ENCODE measurements at places on chromosomes 6 and 20.

DNA sequence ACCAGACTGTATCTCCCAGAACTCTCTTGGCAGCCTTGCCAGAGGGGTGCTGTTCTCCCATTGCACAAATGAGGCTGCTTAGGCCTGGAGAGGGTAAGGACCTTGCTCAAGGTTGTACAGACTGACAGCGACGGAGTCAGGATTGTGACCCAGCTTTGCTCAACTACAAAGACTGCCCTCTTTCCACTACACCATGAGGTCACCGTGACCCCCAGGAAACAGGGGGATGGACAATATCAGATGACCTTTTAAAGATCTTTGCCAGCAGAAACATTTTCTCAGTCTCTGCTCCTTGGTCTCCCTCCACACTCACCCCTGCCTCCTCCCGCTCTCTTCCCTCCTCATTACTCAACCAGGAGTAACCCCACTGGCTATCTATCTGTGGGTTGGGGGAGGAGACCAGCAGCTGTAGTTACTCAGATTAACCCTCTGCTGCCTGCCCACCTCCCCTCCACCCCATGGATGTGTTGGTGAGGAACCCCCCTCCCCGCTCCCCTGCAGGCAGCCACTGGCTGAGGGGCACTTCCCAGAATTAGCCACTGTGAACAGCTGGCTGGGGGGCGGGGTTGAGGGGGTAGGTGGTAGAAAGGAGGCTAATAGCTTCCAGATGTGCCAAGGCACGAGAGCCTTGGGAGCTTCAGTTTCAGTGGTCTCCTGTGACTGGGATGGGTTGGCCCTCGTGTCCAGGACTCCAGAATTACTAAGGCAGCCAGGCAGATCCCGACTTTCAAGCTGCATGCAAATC, 26.9 kb upstream of the MRPS18A start:
- DNase-seq = no peak

DNA sequence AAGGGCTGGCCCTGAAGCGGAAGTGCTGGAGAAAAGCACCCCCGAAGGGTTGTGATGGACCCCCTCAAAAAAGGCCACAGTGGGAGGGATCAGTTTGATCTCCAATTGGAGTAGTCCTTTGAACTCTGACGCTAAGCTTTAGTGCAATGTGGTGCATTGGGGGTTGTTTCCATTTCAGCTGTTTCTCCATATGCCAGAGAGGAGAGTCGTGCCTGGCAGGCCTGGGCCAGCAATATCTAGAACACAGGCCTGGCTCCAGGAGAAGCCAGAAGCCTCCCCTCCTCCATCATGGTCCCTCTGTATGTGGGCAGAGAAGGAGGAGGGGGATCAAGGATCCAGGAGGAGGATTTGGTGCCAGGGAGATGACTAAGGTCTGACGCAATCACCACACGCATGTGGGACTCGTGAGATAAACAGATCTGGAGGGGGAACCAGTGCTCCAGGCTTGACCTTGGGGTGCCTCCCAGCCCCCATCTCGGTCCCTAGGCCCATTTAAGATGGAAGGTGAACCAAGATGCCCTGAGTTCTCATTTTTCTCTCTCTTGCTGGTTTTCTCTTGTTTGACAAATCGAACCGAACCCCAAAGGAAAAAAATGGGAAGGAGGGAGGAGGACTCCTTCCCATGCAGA, 517.4 kb upstream of the JARID2 start:
- DNase-seq = no peak

DNA sequence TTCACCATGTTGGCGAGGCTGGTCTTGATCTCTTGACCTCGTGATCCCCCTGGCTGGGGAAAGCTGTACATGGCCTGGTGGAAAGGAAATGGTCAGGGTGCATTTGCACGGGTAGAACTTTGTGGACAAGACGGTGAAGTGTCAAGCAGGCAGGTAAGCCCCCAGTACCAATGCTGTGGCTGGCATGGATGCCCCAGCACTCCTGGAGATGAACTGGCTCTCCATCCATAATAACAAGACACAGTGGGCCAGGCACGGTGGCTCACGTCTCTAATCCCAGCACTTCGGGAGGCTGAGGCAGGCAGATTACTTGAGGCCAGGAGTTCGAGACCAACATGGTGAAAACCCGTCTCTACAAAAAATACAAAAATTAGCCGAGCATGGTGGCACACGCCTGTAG, 37.3 kb upstream of the TMEM181 start:
- no peak for DNase-seq

DNA sequence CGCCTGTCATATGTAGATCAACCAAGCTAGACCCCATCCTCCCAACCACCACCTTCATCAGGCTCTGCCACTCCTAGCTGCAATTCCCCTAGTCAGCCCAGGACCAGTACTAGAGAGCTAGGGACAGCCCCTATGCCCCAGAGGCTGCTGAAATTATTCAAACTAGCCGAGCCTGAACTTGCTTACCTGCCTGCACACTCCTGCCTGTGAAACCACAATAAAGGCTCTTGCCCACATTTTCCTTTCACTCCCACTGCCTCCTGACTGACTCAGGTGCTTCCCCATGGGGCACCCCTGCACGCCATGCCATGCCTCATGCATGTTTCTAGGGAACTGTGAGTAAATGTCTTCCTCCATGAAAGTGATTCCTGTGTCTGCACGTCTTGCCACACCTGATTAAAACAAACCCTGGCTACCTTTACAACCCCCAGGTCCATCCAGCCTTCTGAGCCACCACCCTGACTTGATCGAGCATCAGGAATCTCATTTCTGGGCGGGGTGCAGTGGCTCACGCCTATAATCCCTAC, 66.5 kb upstream of the IER3 start:
- no peak for DNase-seq

- peak; percentile 34 for DNase-seq
Measured at GRCh38 chr6:75272145-75272840, 12.3 kb downstream of the TMEM30A start.

DNA sequence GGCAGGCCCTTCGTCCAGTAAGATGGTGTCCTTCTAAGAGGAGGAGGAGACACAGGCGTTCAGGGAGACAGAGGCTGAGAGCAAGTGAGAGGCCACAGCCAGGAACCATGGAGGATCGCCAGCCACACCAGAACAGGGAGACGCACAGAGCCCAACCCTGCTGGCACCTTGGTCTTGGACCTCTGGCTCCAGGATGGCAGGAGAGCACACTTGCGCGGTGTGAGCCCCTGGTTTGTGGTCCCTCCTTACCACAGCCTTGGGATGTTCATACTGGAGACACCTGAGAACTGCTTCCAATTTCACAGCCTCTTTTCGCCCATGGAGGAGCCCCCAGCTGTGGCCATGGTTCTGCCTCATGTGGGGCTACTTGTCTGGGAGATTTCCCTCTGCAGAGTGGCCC, 222.4 kb downstream of the DLL1 start:
- no peak for DNase-seq

DNA sequence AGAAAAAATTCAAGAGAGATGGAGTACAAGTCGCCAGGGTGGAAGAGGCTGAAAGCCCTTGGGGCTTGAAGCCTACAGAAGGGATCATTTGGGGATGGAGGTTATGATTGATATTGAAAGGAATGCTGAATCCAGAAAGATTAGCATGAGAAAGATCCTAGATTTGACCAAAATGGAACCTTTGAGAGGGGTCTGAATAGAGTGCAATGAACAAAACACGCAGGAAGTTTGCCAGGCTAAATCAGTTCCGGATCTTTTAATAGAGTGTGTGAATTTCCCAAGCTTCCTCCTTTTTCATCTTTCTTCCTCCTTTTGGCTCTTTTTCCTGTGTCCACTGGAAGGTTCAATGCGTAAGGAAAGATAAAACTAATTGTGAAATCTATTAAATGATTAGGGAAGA, 15.3 kb downstream of the IPCEF1 start:
- no peak for DNase-seq

DNA sequence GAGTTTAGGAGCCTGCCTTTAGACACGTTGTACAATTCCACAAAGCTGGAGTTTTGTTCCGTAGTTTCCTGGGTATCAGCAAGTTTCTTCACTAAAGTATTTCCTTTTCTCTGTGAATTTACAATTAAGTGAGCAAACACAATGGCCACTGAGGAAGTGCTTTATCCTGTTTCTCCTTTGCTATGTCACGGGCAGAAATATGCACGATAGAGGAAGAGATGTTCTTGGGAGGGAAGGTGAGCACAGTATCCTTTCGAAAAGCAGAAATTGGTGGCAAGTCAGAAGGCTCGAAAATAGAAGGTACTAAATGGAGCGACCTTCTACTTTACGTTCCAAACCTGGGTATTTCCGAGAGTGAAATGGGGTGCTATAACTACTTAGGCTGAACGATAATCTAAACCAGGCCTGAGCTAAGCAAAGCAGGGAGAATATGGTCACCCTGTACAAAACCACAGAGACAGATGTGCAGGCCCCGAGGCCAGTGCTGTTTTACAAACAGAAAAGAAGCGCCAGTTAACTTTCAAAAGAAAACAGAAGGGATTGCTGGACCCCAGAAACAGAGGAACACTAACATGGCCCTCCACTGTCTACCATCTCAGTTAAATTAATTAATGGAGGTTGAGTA, 259.6 kb downstream of the TBC1D7 start:
- no peak for DNase-seq

GRCh38 chr6:129766959-129767728, 57.2 kb upstream of the ARHGAP18 start:
- DNase-seq = peak; percentile 14

DNA sequence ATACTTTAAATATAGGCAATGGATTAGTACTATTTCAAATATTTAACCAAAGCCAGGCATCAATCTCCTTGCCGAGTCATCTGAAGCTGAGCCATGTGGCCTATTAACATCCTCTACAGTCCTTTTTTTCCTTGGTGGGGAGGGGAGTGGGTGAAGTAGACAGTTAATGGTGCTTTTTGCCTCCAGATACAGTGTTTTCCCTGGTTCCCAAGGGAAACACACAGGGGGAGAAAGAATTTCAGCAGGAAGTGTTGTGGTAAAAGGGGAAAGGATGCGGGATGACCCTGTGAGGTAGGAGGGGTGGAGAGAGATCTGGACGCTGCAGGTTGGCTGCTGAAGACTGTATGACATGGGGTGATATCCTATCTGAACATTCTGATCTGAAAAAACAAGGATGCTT, 9.6 kb downstream of the CLDN20 start:
- DNase-seq = no peak

- DNase-seq = no peak
Measured at GRCh38 chr6:35071347-35071994, 69.7 kb downstream of the TCP11 start.
